ENCODE measurements at places on chromosomes 16 and 17.
A peak's percentile ranks its signal among the peaks of the same experiment; 100 is the strongest.

DNA sequence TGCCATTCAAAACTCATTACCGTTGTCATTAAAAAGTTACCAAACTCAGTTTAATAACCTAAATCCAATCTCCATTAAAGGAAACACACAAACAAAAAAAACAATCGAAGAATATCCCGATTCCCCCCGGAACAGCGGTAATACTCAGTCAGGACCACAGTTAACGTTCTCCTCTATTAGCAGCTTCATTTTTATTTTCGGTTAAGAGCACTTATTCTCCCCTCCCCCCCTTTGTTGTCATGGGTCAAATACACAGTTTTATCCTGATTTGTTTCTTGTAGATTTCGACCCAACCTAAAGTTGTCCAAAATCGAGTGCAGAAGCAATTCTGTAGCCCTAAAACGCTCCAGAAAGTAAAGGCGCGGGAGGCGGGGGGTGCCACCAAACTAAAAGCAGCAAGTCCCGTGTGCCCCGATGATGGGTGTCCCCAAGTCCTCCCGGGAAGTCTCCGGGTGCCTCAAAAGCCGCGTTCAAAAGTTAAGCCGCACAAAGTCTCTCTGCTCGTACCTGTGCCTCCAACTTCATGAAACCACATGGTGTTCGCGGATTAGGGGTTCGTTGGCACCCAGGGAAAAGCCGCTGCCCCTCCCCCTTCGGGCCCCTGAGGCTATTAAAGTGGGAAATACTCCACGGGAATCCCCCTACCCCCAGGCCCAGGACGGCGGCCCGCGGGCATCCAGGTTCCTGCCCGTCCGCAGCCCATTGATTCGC is 996 bp downstream of the SUMO2 start:
- H3K4me1 ChIP-seq, result peaks cover 20% of the 10 kb centered on the region
- DNase-seq, result peak; percentile 76

- no peak overlapping the region for H3K4me3 ChIP-seq
- H3K4me1 ChIP-seq, result no peaks in the 10 kb centered on the region
- no peak for DNase-seq
- no peaks in the 10 kb centered on the region for H3K27me3 ChIP-seq
- H3K36me3 ChIP-seq, result no peaks in the 10 kb centered on the region
These were observed 57.4 kb downstream of the C16orf78 start for GRCh38 chr16:49431040-49431439.

DNA sequence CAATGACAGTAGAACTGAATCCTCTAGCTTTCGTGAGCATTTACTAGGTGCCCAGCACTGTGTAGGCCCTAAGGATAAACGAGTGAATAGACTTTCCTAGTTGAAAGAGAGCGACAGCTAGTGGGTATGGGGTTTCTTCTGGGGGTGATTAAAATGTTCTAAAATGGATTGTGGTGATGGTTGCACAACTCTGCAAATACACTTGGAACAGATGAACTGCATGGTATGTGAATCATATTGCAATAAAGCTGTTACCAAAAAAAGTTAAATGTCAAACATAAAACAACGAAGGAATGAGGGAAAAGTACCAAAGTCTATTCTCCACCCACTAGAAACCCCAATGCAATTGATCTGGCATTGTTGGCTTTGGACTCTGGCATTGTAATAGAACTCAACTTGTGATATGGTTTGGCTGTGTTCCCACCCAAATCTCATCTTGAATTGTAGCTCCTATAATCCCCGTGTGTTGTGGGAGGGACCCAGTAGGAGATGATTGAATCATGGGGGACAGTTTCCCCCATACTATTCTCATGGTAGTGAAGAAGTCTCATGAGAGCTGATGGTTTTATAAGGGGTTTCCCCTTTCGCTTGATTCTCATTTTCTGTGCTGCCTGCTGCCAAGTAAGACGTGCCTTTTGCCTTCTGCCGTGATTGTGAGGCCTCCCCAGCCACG is 70.5 kb downstream of the MARF1 start:
- H3K36me3 ChIP-seq, result no peaks in the 10 kb centered on the region
- peak overlapping the region; percentile 24 for H3K4me3 ChIP-seq
- H3K27ac ChIP-seq, result no peak overlapping the region
- no peaks in the 10 kb centered on the region for H3K27me3 ChIP-seq
- DNase-seq, result peak; percentile 67

- H3K27ac ChIP-seq, result no peak overlapping the region
- H3K4me3 ChIP-seq, result peak overlapping the region; percentile 70
- no peaks in the 10 kb centered on the region for H3K36me3 ChIP-seq
- peaks cover 32% of the 10 kb centered on the region for H3K4me1 ChIP-seq
- H3K27me3 ChIP-seq, result no peaks in the 10 kb centered on the region
- no peak for DNase-seq
These were observed 2.0 kb upstream of the SPHK1 start for GRCh38 chr17:76382351-76382802.

- H3K4me3 ChIP-seq, result no peak overlapping the region
- H3K4me1 ChIP-seq, result no peaks in the 10 kb centered on the region
- no peaks in the 10 kb centered on the region for H3K27me3 ChIP-seq
These were observed 11.2 kb downstream of the DOC2B start for GRCh38 chr17:170130-170670.

All from Karpas-422 (cell line).